Activated T-helper 1 cell treated with anti-CD3 and anti-CD28 coated beads, Interleukin-2, amount 50 U/mL, for 16 hours (primary cell): ENCODE measurements at places on chromosomes 12 and 14.

GRCh38 chr14:25945746-25946145 lies 652.1 kb downstream of the NOVA1 start:
- no peak for DNase-seq

- no peak for DNase-seq
Observed at GRCh38 chr12:21301-22189, 45.0 kb upstream of the IQSEC3 start.

DNA sequence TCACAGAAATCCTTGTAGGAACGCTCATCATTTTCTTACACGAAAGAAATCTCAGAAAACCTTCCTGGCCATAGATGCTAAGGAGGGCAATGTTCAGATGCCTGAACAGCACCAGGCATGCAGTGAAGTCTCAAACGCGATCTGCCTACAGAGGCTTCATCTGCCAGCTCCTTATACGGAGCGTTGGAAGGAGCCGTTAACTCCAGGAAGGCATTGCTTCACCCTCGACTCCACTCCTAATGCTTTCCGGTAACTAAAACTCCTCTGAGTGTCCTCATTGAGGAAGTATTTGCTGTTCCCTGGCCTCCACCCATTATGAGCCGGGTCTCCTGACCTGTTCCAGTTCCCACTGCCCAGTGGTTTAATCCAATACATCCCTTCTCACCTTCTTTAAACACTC lies 502.7 kb downstream of the BCL11B start:
- no peak for DNase-seq

DNA sequence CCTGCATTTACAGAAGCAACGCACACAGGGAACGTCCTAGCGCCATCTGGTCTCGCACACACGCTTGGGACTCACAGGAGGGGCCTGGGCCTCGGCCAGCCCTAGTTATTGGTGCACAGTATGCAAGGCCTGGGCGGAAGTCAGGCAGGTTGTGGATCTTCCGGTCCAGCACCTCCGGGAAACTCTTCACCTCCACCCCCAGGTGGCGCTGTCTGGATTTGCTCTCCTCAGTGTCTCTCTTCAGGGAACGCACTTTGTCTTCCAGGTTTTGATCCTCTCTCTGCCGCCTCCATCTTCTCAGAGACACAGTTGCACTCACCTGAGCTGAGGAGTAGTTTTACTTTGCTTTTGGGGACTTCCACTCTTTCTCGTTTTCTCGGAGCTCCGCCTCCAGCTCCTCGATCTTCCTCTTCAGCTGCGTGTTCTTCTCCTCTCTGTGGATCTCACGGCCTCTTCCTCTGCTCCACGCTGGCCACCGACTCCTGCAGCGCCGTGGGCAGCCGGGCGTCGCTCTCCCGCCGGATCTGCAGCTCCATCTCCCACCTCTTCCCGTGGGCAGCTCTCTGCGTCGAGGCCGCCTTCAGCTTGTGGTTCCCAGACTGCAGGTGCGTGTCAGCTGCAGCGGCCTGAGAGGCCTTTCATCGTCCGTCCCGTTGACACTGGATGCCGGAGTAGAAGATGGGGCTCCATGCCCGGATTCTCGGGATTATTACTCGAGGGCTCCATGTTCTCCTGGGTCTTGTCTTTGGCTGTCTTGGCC lies 933.8 kb downstream of the TMEM121 start:
- DNase-seq: peak; percentile 42

GRCh38 chr12:26748741-26749431 lies 84.1 kb downstream of the ITPR2 start:
- DNase-seq: no peak

- no peak for DNase-seq
Observed at GRCh38 chr12:128554546-128555304, 269.0 kb downstream of the SLC15A4 start.

- DNase-seq: no peak
Observed at GRCh38 chr12:42565633-42566032, 23.9 kb downstream of the PRICKLE1 start.

- DNase-seq: no peak
Observed at GRCh38 chr14:97544571-97544970, 747.4 kb downstream of the VRK1 start.

- DNase-seq: no peak
Observed at GRCh38 chr14:75469606-75470237, 41.9 kb downstream of the JDP2 start.

GRCh38 chr14:21735639-21736307 lies 62.2 kb upstream of the OR4E1 start:
- DNase-seq: no peak

GRCh38 chr12:116144384-116144783 lies 133.1 kb downstream of the MED13L start:
- DNase-seq: no peak

DNA sequence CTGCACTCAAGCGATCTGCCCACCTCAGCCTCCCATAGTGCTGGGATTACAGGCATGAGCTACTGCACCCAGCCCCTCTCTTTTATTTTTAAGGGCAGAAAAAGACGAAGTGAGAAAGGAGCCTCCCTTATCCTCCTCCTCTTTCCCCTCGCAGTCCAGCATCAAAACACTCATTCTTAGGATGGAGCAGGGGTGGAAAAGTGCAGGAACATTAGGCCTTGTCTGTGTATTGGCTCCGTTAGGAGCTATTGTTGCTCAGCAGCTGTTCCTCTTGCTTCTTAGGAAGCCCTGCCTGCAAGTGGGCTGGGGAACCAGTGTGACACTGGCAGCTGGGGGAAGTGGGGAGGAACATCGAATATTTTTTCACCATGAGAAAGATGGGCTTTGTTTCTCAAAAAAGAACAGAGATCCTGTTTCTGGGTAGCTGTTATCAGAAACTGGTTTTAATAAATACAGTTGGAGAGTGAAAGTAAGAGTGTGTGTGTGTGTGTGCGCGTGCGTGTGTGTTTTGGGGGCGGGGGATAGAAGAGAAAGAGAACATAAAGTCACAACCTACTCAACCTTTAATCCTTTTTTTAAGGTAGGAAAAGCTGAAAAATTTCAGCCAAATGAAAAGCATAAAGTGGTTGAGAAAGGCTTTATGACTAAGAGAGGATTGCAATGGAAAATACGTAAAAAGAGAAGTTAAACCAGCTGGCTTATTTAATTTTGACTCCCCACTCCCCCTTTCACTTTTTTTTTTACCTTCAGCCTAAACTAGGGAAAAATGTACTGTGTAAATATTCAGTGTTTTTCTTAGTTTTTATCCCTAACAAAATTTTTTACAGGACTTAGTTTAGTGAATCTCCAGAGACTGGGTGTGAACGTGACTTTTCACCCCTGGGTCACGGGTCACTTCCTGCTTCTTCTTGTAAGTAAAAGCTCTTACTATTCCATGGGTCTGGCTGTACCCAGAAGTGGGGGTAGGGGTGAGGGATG lies 197.2 kb upstream of the PLEKHG7 start:
- DNase-seq: peak; percentile 12

GRCh38 chr12:90037740-90038139 lies 329.1 kb upstream of the ATP2B1 start:
- no peak for DNase-seq

- peak; percentile 14 for DNase-seq
Observed at GRCh38 chr14:34227834-34228649, 234.0 kb downstream of the SPTSSA start.

- peak; percentile 7 for DNase-seq
Observed at GRCh38 chr12:56487448-56488040, 417 bp downstream of the GLS2 start.

DNA sequence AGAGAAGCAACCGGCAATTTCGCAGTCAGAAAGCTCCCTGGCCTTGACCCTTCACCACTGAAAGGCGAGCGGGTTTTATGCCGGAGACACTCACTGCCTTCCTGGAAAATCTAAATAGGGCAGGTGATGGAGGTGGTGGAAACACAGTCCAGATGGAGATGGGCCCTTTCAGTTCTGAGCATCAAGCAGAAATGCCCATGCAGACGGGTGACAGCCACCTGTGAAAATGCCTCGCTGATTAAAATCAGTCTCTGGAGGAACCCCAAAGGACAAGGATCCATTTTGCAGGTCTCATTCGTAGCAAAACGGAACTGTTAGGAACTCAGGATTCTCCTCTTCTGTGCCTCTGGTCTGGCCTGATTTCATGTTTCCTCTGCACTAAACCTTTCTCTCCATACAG lies 74.2 kb downstream of the FZD10 start:
- DNase-seq: no peak

- DNase-seq: no peak
Observed at GRCh38 chr12:43982544-43982943, 146.7 kb downstream of the TMEM117 start.

DNA sequence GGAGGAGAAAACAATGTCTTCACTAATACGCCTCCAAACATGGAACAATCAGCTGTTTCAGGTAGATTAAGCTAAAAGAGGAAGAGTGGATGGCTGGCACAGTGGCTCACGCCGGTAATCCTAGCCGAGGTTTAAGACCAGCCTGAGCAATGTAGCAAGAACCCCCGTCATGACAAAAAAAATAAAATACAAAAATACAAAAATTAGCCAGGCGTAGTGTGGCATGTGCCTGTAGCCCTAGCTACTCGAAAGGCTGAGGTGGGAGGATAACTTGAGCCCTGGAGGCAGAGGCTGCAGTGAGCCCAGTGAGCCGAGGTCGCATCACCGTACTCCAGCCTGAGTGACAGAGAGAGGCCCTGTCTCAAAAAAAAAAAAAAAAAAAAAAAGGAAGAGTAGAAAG lies 1.2 kb upstream of the MED13L start:
- DNase-seq: no peak

DNA sequence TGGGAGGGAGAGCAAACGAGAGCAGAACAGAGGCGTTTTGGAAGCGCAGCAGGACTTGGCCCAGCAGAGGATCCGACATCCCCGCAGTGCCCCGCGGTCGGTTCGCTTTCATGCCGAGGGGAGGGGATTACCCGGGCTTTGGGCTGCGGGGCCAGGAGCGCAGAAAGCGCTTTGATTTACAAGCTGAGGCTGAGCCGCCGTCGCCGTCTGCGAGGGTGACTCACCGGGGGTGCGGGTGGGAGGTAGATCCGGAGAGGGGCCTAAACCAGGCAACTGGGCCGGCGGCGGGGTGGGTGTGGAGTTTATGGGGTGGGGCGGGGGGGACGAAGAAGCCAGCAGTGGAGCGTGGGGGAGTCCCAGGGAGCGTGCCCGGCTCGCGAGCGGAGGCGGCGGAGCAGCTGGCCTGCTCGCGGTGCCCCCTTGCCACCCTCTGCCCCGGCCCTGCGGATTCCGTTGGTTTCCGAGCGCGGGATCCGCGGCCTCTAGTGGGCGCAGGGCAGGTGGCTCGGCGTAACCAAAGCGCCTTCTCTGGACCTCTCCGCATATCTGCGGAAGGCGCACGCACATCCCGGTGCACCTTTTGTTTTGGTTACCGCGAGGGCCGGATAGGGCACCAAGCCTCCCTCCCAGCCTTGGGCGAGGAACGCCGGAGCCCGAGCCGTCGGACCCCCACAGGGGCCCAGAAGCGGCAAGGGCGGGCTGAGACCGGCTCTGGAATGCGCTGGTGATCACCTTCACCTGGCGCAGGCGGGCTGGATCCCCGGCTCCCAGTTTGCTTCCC lies 2.6 kb downstream of the SIX4 start:
- no peak for DNase-seq

DNA sequence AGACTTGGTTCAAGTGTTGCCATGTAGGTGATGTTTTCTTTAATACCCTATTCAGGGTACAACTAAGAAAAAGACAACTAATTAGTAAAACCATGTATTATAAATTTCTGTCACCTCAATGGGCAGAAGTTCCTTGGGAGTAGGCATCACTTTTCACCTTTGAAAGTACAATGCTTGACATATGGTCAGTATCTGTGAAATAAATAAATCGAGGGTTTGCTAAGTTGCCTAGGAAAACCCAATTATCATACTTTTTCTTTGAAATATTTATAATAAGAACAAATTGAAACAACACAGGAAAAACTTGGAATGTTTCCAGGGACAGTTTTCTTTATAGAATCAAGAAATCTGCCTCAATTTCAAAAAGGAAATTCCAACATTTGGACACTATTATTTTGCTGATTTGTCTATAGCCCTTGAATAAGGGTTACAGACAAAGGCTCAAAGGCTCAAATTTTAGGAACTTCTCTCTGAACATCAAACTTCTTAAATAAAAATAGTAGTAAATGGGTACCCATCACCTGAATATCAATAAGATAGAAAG lies 13.7 kb downstream of the FGD6 start:
- no peak for DNase-seq

GRCh38 chr12:3536096-3536875 lies 45.3 kb downstream of the PRMT8 start:
- no peak for DNase-seq

DNA sequence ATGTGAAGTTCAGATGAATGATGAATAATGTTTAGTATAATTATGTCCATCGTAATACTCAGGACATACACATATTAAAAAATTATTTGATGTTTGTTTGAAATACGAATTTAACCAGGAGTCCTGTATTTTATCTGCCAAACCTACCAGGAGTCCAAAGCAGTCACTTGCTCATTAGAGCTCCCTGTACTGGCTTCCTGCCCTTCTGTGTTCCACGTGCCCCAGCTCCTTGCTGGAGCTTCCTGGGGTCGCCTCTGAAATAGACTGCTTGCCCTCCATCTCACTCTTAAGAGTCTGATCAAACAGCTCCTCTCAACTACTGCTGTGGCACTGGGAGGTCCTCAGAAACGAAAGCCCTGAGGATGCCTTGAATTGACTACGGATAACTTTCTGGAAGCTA lies 87.3 kb upstream of the DHRS4 start:
- DNase-seq: no peak

DNA sequence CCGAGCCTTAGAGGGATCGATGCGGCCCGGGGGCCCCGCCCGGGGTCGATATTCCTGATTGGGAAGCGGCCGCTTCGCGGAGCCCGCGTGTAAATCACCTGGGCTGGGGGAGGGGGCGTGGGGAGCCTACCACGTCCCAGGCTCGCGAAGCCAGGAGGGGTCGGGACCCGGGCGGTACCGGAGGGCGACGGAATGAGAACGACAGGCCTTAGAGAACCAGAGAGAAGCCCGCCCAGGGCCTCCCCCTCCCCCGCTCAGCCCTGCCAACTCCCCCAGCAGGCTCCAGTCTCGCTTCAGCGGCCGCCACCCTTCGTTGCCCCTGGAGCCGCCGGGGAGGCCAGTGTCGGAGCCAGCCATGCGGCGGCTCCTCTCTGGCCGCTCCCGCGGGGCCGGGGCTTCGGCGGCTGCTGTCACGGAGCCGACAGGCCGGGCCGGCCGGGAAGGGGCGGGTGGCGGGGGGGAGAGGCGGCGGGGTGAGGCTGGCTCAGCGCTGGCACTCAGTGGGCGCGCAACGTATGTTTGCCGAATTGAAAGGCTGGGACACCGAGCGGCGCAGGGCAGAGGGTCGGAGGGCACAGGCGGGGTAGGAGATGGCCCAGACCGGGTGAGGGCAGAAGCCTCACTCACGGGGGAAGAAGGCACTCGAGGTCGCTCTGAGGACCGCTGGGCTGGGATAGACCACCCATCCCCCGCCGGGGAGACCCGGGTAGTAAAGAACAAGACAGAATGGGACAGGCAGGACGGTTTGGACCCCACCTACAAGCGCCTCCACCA lies 1.4 kb upstream of the DNAJC22 start:
- no peak for DNase-seq

DNA sequence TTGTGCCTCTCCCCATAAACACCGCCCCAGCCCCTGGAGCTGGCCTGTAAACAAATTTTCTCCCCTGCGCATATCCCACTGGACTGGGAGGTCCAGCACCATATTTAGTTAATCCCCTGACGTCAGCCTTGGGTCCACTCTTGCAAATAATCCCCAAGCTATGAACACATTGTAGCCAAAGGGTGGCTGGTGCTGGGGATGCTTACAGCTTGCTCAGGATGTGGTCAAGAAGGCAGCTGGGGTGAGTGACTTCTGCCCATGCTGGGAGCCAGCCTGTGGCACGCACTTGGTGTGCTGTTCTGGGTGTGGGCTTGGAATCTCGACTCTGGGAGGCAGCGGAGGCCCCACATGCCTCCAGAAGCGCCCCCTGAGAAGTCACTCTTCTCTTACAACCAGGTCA lies 32.1 kb downstream of the CMKLR1 start:
- no peak for DNase-seq
